ENCODE measurements at places on chromosomes 2 and 18. TPM values are rescaled to one million over a fixed set of nuclear protein-coding genes. Genes with fewer than 3 reads are reported as not detected.

- H3K4me1 ChIP-seq = peaks cover 10% of the 10 kb centered on the region
- no peak within 1 kb of the TSS for H3K27ac ChIP-seq
- H3K36me3 ChIP-seq = no peaks in the 10 kb centered on the region
Observed at GRCh38 chr2:206274434-206275311, at the start of gene ZDBF2. Gene ZDBF2 (plus strand): TSS chr2:206274663. CDS start chr2:206281850, 7,187 bp downstream.

GRCh38 chr2:187302116-187302515 is 145.9 kb downstream of the CALCRL start:
- H3K27me3 ChIP-seq = no peaks in the 10 kb centered on the region
- no peaks in the 10 kb centered on the region for H3K4me1 ChIP-seq
- H3K36me3 ChIP-seq = no peaks in the 10 kb centered on the region
- DNase-seq = no peak

DNA sequence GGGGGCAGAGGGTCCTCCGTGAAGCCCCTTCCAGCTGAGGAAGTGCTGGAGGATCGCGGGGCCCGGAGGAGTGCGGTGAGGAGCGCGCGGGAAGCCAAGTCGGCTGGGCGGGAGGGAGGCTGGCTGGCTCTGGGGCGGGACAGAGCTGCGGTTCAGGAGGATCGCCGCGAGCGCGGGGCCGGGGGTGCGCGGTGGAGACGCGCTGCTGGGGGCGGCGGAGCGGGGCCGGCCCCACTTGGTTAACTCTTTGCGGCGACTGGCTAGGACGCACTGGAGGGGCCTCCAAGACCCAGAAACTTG is 464 bp downstream of the CYBRD1 start:
- H3K36me3 ChIP-seq = no peaks in the 10 kb centered on the region
- 0 out of 2 replicates have a peak, but pooled peaks cover 3% of the 10 kb centered on the region for H3K27me3 ChIP-seq
- no peak for DNase-seq

DNA sequence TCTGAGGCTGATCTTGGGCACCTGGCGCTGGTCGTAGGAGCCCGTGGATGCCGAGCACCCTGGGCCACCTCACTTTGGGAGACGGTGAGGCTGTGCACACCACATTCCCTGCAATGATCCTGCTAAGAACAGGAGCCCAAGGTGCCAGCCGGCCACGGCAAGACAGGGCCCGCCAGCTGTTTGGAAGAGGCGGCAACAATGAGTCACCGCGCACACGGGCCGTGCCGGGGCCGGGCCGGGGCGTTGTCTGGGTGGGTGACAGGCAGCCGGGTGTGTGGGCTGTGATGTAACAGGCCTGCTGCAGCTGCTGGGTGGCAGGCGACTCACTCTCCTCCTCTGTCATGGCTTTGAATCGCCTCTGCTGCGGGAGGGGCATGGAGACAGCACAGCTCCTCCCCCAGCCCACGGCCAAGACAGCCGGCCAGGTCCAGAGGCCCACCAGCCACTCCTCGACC is 49.7 kb upstream of the ODC1 start:
- DNase-seq = no peak
- H3K27me3 ChIP-seq = no peaks in the 10 kb centered on the region
- H3K36me3 ChIP-seq = no peaks in the 10 kb centered on the region
- H3K27ac ChIP-seq = no peak overlapping the region

DNA sequence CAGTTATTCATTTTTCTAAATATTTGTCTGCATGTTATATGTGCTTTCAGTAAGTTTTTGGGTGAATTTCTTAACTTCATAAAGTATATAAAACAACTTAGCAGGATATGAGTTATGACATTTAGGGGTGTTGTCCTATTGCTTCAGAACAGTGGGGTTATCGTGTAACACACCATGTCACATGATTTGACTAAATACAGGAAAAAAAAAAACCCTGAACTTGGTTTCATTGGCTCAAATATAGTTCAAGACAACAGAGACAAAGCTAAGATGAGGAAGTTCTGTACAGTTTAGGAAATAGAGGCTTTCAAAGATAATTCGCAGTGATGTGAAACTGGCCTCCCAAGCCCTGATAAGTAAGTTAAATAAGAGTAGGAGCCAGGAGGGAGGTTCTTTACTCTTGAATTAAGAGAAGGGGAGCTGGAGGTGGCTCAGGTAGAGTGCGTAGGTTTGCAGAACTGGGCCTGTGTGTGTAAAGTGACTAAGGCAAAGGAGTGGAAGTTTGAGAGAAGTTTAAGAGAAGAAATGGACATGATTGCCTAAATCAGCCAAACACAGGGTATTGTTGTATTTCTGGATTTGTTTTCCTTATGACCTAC is 53.9 kb downstream of the LIMS1 start:
- no peaks in the 10 kb centered on the region for H3K36me3 ChIP-seq
- no peaks in the 10 kb centered on the region for H3K27me3 ChIP-seq
- DNase-seq = peak; percentile 67
- H3K27ac ChIP-seq = no peak overlapping the region

GRCh38 chr18:14767474-14767873 is 19.5 kb downstream of the ANKRD30B start:
- no peaks in the 10 kb centered on the region for H3K4me1 ChIP-seq
- H3K27me3 ChIP-seq = no peaks in the 10 kb centered on the region
- no peaks in the 10 kb centered on the region for H3K36me3 ChIP-seq
- no peak overlapping the region for H3K27ac ChIP-seq

GRCh38 chr2:19225931-19226330 is 132.5 kb downstream of the OSR1 start:
- H3K4me3 ChIP-seq = no peak overlapping the region
- H3K36me3 ChIP-seq = no peaks in the 10 kb centered on the region
- no peak for DNase-seq

DNA sequence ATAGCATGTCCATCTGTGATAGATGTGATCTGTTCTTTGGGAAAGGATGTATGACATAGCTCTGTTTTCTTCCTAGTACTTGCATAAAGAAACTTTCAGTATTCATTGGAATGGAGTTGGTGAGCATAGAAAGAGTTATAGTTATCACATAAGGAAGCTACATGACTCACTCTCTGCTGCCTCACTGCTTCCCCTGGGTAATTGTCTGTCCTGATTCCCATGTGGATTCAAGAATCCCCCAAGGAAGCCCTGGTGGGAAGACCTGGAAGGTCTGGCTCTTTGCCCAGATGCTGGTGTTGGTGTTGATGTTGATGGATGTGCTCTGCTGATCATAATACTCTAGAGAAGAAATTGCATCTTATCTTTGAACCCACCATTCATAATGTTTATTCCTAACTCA is 60.6 kb downstream of the PTPN4 start:
- H3K4me3 ChIP-seq = no peak overlapping the region
- no peak for DNase-seq
- H3K27ac ChIP-seq = no peak overlapping the region
- H3K4me1 ChIP-seq = peaks cover 5% of the 10 kb centered on the region
- no peaks in the 10 kb centered on the region for H3K36me3 ChIP-seq

DNA sequence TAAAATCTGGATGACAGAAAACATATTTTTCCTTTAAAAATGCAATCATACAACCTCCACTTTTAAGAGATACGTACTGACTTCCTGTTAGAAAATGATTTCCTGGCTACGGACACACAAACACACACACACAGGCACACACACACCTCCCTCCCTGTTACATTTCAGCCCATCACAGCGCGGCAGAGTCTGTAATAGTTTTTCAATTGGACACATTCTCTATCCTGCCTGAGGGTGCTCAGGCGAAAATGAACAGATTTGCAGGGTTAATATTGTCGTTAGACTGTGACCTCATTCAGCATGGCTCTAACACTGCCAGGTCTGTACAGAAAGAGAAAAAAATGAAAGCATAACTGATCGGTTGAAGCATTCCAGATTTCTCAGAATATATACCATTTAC is 45.0 kb downstream of the KCTD1 start:
- H3K36me3 ChIP-seq = no peaks in the 10 kb centered on the region
- no peak for DNase-seq
- H3K4me3 ChIP-seq = no peak overlapping the region
- no peaks in the 10 kb centered on the region for H3K4me1 ChIP-seq
- no peak overlapping the region for H3K27ac ChIP-seq

DNA sequence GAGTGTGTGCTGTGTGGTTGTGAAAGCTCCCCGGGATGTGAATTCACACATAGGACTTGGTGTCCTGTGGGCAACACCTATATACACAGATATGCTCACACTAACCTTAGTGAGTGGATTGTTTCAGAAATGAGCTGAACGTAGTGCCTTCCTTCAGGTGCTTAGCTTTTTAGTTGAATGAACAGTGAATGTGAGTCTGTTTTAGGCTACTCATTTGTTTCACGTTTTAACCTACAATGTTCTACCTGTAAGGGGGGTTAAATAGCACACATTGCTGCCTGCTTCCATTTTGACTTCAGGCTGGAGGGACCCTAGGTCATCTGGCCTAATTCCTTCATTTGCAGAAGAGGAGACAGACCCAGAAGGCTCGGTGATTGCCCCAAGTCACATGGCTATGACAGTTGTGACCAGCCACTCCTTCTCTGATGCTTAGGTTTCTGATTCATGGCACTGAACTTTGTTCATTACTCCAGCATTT is 1.0 kb downstream of the PLEK start:
- no peaks in the 10 kb centered on the region for H3K27me3 ChIP-seq
- peak overlapping the region; percentile 96 for H3K27ac ChIP-seq
- H3K36me3 ChIP-seq = peaks cover 35% of the 10 kb centered on the region
- peak overlapping the region; percentile 89 for H3K4me3 ChIP-seq

DNA sequence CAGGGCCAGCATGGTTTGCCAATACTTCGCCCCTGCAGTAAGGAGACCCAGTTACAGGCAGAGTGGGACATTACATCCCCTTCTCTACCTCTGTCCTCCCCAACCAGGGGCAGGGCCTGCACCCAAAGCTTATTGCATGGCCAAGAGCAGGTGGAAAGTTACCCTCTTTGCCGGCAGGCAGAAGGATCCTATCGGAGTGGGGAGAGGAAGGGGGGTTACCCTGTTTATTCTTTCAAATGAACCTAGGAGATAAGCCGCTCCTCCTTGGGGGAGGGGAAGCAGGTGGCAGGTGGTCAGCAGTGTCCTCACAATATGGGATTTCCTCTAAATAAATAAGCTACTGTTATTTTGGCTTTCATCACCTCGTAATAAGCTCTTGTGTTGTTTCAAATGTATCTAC is 53.9 kb downstream of the SPATS2L start:
- no peaks in the 10 kb centered on the region for H3K36me3 ChIP-seq
- DNase-seq = no peak
- H3K4me3 ChIP-seq = no peak overlapping the region
- no peaks in the 10 kb centered on the region for H3K27me3 ChIP-seq
- H3K4me1 ChIP-seq = no peaks in the 10 kb centered on the region

- no peaks in the 10 kb centered on the region for H3K27me3 ChIP-seq
- H3K4me1 ChIP-seq = peaks cover 54% of the 10 kb centered on the region
- H3K27ac ChIP-seq = no peak overlapping the region
- no peaks in the 10 kb centered on the region for H3K36me3 ChIP-seq
- peak overlapping the region; percentile 57 for H3K4me3 ChIP-seq
Observed at GRCh38 chr2:42133771-42134195, 35.4 kb upstream of the EML4 start.

GRCh38 chr2:223824301-223824700 is 13.1 kb downstream of the AP1S3 start:
- DNase-seq = no peak
- no peak overlapping the region for H3K27ac ChIP-seq

DNA sequence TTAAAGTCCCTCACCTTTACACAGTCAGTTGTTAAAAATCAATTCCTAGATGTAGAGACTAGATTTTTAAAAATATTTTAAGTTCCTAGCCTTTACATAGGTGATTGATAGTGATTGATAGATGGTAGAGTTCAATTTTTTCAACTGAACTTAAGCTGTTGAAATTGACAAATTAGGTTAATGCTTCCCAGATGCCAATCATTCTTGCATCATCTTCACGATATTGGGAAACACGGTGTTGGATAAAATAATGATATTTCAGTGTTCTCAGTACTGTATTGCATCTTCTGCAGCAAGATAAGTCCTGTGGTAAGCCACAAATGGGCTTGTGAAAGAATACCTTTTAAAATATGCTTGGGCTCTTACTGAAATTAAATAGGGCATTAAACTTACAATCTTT is 667.6 kb downstream of the STK39 start:
- H3K27me3 ChIP-seq = 0 out of 2 replicates have a peak, but pooled peaks cover 4% of the 10 kb centered on the region
- H3K36me3 ChIP-seq = no peaks in the 10 kb centered on the region
- no peak overlapping the region for H3K27ac ChIP-seq
- no peak overlapping the region for H3K4me3 ChIP-seq
- no peak for DNase-seq

DNA sequence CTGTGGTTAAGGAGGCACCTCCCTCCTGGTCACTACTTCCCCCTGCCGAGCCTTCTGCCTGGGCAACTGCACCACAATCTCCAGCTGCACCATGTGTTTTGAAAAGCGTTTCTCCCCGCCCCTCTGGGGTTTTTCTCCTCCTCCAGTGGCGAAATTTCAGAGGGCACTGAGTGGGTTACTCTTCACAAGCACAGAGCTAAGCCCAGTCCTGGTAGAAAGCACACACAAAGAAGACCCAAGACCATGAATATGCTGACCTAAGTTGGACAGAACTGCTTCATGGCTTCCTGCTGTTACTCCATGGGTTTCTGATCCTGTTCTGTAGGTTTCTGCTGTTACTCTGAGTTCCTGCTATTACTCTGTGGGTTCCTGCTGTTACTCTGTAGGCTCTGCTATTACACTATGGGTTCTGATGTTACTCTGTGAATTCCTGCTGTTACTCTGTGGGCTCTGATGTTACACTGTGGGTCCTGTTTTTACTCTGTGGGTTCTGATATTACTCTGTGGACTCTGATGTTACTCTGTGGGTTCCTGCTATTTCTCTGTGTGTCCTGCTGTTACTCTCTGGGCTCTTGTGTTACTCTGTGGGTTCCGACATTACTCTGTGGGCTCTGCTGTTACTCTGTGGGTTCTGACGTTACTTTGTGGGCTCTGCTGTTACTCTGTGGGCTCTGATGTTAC is 216.6 kb downstream of the RTP5 start:
- peaks cover 37% of the 10 kb centered on the region for H3K4me1 ChIP-seq
- H3K27me3 ChIP-seq = no peaks in the 10 kb centered on the region
- DNase-seq = peak; percentile 62
- H3K4me3 ChIP-seq = peak overlapping the region; percentile 55

DNA sequence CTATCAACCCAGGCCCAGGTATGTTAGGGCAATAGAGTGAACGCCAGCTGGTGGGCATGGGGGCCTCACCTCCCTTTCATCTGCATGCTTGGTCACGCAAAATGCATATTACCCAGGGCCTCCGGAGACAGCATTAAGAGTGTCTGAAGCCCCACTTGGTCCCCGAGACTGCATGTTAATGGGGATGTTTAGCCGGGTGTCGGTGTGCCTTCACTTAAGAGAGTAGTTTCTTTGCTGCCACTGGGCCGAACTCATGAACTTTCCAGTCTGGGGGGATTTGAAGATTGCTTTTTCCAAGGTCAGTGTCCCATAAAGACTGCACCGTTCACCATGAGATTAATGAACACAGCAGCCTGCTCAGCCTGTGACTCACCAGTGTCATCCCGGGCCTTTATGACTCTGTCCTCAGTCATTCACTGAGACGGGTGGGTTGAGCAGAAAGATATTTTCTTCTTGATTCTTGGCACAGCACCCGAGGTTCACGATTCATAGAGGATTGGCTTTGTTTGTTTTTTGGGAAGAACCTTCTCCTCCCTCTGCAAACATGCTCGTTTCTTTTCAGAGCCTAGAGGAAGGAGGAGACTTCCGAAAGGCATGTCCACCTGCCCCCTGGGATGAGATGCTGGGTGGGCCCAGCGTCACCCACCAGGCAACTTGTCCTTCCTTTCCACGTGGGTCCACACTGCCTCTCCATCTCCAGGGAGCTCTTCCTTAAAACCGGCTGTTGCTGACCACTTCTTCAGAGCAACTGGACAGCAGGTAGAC is 199.1 kb downstream of the GLI2 start:
- no peak overlapping the region for H3K4me3 ChIP-seq
- H3K27me3 ChIP-seq = no peaks in the 10 kb centered on the region
- no peak overlapping the region for H3K27ac ChIP-seq

The RGPD3 gene
- total RNA-seq = not detected

The NPAS2 gene
- total RNA-seq = not detected

The GAREM1 gene
- total RNA-seq = 0.11 TPM

The CROCC2 gene
- total RNA-seq = not detected

The ITGB1BP1 gene
- 43.5 TPM for total RNA-seq

The RNF125 gene
- total RNA-seq = not detected

The RNU2-63P gene
- not detected for total RNA-seq

The AQP12A gene
- total RNA-seq = not detected

Measured in Karpas-422 (cell line).